Stimulated activated CD4-positive, alpha-beta T cell treated with anti-CD3 and anti-CD28 coated beads, Interleukin-15, amount 100 ng/mL, for 1 hour (primary cell): ENCODE measurements at places on chromosomes 3 and 15.

DNA sequence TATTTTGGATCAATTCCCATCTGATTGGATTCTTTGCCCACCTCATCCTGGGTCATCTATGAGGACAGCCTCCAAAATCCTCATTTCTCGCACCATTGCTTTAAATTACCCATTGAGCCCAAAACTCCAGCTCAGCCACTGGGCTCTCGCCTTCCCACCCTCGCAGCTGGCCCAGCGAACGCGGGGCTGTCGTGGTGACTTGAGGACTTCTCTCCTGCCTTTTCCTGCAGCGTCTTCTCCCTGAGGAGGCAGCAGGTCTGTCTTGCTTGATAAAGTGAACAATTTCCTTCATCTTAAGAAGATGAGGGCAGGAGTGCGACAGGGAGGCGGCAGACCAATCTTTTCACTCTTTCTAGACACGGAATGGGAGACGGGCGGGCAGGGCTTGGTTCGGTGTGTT is 33.0 kb upstream of the SNRPA1 start:
- DNase-seq: no peak

DNA sequence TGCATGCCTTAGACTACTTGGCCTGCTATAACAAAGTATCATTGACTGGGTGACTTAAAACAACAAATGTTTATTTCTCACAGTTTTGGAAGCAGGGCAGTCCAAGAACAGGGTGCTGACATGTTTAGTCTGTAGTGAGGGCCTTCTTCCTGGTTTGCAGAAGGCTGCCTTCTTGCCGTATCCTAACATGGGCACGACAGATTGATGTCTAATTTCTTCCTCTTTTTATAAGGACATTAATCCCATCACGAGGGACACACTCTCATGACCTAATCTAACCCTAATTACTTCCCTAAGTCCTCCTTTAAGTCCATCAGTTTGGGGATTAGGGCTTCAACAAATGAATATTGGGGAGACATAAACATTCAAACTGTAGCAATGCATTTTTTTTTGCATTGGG is 10.9 kb upstream of the GOLGA8B start:
- no peak for DNase-seq

DNA sequence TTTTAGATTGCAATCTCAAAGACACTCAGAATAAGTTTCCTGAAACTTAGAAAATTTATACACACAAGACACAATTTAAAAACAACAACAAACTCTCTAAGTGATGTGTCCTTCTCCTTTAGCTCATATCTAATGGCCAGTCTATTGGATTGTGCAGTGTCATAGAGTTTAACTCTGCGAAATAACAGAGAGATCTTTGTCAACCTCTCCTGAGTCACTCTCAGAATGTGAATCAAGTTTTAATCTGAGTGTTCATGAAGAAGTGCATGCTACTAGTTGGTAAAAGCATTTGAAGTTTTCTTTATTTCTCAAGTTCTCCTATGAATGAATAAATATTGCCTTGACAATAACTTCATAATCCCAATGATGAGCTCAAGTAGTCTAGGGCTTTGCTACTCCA is 284.5 kb upstream of the DNAJC19 start:
- DNase-seq: no peak

DNA sequence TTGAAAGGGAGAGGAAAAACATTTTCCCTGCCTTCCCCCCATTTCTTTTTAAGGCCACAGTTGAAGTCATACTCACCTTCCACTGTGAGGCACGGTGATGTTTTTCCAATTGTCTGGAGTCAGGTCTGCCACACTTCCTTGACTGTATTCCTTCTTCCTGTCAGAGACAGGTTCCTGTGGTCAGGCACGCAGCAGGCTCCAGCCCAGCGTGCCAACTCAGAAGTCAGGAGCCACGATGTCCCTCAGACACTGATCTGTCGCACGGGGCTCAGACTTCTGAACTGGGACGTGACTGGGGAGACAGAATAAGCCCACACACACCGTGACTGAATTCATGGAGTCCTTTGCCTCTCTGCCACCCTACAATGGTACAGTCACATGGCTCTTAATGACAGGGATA is 41.2 kb upstream of the ADAMTS9 start:
- DNase-seq: no peak

DNA sequence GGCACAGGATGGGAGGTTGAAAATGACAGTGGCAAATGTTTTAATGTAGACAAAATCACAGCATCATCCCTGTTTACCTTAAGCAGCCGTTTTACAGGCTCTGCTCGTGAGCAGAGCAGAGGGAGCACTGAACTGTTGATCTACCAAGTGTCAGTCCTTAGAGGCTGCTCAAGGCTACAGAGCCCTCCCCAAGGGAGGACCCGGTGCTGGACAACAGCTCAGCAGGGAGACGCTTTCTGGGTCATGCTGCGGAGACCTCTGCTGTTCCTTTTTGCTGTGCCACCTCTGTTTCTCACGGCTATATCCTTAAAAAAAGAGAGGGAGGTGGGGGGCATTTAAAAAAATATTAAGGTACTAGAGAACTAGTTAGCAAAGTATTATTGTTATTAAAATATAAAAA is 400.2 kb downstream of the GABRB3 start:
- DNase-seq: no peak

GRCh38 chr3:165984589-165984988 is 147.4 kb upstream of the BCHE start:
- DNase-seq: no peak

GRCh38 chr3:102102394-102102793 is 253.1 kb downstream of the NFKBIZ start:
- no peak for DNase-seq

- no peak for DNase-seq
Observed at GRCh38 chr3:105579439-105579838, 212.7 kb downstream of the ALCAM start.

DNA sequence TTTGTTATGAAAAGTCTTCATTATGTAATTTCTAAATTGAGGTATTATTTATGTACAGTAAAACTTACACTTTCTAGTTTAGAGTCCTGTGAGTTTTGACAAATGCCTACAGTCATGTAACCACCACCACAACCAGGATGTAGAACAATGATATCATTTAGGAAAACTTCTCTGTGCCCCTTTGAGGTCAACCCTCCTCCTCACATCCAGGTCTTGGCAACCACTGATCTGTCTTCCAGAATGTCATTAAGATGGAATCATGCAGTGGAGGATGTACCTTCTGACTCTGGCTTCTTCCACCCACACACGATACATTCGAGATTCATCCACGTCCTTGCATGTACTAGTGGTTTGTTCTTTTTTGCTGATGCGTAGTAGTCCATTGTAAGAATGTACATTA is 23.2 kb downstream of the MINAR1 start:
- DNase-seq: no peak

DNA sequence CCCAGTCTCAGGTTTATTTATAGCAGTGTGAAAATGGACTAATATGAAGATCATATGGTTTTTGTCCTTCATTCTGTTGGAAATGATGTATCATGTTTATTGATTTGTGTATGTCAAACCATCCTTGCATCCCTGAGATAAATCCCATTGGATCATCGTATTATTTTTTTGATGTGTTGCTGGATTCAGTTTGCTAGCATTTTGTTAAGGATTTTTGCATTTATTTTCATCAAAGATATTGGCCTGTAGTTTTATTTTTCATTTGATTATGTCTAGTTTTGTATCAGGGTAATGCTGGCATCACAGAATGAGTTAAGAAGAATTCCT is 34.3 kb downstream of the FAIM start:
- no peak for DNase-seq

GRCh38 chr3:116824208-116824607 is 114.6 kb downstream of the TUSC7 start:
- no peak for DNase-seq

GRCh38 chr3:4979428-4980228 is at the start of gene BHLHE40:
BHLHE40 (plus strand) TSS chr3:4979437; CDS start chr3:4979719, 282 bp downstream.
- DNase-seq: peak; percentile 14
